Stimulated activated CD8-positive, alpha-beta memory T cell treated with anti-CD3 and anti-CD28 coated beads, Interleukin-4, amount 100 ng/mL, for 1 hour (primary cell): ENCODE measurements at places on chromosomes 7 and 10.

- DNase-seq = no peak
These were observed 74.4 kb upstream of the RSU1 start for GRCh38 chr10:16891375-16892313.

DNA sequence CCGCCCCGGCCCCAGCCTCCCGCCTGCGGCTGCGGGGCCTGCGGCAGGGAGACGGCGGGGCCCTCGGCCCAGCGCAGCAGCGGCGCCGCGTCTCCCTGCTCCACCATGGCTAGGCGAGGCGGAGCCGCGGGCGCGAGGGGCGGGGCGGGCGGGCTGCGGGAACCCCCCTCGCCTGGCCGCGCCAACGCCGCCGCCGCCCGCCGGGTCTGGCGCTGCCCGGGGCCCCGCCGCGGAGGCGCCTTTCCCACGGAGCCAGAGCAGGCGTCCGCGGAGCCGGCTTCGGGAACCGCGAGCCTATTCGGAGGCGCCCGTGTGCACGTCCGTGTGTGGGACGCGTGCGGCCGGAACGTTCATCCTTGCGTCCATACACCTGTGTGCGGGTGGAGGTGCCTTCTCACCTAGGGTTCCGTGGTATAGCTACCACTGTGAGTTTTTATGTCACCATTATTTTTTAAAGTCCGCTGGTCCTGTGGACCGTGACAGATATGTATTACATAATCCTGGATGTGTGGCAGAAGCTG is at the start of gene DENND11:
TSS of gene DENND11 (minus strand) at position 120 of the 521 bp plus-strand sequence. CDS start at position 107, 13 bp downstream.
- DNase-seq = peak; percentile 9

GRCh38 chr7:91446819-91447218 is 182.6 kb downstream of the FZD1 start:
- no peak for DNase-seq

GRCh38 chr10:30463944-30464451 is 30.0 kb downstream of the MAP3K8 start:
- DNase-seq = no peak

DNA sequence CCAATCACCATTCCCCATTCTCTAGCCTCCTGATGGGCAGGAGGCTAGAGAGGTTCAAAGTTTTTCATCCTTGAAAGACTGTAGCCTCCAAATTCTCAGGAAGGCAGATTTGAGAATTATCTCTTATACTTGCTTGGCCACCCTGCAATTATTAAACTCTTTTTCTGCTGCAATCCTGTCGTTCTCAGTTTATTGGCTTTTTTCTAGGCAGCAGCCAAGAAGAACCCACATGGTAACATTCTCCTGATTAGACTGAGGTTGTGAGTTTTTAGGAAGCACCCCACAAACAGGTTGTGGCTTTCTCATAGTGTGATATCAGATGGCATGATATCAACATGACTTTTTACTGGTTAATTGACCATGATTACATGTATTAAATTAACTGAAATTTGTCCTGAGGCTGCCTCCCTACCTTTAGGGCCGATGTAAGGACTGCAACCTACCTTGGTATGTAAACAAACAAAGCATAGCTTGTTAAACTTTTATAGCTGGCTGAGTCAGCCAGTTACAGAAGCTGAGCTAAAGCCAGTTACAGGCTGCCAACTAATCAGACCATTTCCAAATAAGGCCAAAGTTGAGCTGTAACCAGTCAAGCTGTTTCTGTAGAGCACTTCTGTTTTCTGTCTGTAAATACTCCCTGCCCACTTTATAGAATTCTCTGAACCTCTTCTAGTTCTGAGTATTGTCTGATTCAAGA is 3.2 kb upstream of the ZNF248 start:
- DNase-seq = no peak

DNA sequence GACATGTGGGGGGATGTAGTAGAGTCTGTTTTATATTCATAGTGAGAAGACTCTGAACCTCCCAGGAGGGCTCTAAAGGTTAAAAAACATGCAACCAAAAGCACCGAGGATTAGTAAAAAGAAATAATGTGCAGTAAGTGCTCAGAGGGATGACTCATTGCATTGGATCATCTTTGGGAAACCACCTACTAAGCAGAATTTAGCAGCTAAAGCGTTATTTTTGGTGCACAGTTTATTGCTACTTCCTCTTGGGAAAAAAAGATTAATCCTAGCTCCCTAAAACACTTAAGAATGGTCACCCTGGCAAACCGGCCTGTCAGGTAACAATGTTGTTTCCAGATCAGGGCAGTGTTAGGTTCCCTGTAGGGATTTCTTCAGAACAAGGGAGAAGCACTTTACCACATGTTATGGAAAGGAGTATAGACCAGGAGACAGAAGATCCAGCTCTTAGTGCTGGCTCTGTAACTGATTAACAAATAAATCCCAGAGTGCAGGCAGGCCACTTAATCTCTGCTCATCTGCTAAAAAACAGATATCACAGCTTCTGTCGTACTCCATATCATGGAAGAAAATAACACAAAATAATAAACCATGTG is 44.8 kb upstream of the FAM133B start:
- no peak for DNase-seq

DNA sequence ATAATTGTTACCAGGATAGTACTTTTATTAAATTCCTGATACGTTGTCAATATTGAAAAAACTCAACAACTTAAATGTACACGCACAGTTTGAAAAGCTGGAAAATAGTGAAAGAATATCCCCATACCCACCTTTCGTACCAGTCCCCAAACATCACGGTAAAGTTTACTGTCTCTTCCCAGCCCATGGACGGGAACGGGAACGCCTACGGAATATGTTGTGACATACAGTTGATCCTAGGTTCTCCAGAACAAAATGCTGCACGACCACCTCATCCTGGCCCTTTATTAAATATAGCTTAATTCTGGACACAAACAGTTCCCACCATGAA is 527 bp upstream of the BCAP29 start:
- DNase-seq = no peak

- DNase-seq = no peak
These were observed 193.3 kb downstream of the GRM8 start for GRCh38 chr7:127059475-127059874.

DNA sequence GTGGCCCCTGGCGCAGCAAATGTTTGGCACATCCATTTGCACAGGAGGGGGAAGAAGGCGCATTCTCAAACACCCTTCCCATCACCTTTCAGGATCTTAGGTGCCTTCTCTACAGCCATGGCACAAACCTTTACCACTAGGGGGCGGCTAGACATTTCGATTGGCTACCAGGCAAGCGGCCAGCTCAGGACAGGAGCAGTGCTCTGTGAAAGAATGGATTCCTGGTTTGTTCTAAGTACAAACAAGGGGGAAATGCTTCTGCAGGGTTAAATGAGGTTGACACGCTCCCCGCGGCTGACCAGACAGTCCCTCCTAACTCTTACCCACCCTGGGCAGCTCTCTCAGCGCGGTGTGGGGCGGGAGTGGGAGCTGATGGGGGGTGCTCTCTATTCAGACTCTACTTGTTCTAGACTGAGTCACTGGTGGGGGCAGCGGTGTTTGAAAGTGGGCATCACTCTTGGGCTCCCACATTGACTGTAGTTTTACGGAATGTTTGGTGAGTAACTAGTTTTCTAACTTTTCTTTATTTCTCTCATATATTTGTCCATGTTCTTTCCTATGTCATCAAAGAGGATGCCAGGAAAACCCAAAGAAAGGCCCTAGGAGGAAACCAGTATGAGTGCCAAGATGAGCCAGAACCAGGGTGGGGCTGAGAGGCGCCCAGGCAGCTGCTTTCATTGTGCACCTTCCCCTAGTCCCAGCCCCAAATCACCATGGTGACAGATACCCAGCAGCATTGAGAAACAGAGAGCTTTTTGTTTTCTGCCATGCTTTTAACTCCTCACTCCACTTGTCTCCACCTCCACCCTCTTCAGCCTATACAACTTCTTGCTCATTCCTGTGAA is 61.4 kb upstream of the GPR158 start:
- DNase-seq = no peak

GRCh38 chr10:120458432-120458831 is 1.4 kb downstream of the PLPP4 start:
- no peak for DNase-seq

GRCh38 chr10:23530079-23530478 is 91.2 kb downstream of the OTUD1 start:
- DNase-seq = no peak

DNA sequence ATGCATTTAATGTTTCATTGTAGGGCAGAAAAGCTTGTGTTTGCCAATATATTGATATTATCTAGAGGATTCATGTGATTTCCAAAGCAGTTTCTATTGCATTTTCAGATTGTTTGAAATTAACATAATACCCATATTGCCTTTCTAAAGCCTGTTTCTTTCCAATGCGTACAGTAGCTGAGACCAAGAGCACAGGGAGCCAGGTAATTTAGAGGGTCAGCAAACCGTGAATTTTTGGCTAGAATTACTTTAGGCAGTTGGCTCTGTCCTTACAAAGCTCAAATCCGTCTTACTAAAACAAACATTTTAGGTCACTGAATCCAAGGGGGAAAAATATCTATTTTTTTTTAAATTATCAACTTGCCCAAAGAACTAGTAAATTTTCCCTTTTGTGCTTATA is 604.9 kb upstream of the ADARB2 start:
- no peak for DNase-seq

DNA sequence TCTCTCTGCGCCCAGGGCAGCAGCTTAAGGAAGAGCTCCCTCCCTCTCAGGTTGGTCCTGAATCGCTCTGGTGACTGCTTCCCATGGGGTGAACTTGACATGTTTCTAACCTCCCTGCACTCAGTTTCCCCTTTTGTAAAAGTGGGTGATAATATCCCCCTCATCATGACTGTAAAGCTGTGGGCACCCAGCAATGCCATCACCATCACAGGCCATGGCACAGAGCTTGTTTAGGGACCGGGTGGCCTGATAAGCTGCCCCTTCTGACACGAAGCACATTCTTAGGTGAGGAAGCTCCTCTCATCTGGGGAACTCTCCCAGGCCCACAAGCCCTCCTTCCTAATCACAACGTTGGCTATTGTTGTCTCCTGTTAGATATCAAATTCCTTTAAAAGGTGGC is 972.8 kb upstream of the ZNF722 start:
- DNase-seq = no peak

GRCh38 chr7:156105337-156106106 is 293.3 kb upstream of the SHH start:
- DNase-seq = no peak

DNA sequence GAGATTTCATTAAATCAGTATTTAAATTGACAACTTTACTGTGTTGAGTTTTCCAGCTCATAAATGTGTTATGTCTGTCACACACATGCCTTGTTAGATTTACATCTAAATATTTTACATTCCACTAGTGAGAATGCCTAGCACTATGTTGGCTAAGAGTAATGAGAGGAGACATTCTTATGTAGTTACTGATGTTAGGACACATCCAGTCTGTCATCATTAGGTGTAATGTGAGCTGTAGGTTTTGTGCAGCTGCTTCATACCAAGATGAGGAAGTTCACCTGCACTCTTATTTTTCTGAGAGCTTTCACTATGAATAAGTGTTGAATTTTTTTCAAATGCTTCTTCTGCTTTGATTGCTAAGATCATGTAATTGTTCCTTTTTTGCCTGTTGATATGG is 218.0 kb upstream of the IGFBP3 start:
- DNase-seq = no peak

DNA sequence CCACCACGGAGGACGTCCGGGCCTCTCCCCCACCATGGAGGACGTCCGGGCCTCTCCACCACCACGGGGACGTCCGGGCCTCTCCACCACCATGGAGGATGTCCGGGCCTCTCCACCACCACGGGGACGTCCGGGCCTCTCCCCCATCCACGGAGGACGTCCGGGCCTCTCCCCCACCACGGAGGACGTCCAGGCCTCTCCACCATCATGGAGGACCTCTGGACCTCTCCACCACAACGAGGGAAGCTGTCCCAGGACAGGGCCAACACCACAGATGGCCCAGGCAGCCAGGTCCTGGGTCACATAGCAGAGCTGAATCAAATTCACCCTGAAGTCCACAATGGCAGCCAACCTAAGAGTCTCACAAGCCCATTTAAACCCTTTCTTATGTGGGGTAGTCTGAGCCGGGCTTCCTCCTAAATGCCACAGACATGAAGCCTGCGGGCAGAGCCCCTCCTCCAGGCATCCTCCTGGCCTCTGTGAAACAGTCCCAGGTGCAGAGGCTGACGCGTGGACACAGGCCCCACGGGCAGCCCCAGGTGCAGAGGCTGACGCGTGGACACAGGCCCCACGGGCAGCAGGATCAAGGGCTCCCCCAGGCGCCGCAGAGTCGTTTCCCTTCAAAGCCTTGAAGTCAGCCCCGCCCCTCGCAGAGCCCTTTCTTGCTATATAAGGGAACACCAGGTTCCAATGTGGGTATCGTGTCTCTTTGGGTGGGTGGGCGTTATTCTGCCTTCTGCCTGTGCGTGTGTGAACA is 47.0 kb downstream of the FOXL3 start:
- DNase-seq = no peak

DNA sequence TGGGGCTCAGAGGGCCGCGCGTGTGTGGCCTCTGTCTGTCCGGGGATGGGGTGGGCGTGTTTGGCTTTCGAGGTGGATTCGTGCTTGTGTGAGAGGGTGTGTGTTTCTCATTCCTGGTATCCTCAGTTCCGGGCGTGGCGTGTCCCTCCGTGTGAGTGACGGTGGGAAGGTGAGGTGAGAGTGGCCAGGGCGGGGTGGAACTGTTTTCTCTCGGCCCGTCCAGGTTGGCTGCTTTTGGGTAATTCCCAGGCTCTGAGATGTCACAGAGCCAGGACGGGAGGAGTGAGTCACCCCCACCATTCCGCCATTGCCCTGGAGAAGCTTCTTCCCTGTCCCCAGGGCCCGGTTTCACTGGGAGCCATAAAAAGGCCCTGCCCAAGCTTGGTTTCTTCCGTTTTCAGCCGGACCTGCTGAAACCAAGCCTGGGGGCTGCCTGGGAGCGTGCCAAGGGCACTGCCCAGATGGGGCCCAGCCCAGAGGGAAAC is 21.3 kb upstream of the CLDN4 start:
- no peak for DNase-seq

DNA sequence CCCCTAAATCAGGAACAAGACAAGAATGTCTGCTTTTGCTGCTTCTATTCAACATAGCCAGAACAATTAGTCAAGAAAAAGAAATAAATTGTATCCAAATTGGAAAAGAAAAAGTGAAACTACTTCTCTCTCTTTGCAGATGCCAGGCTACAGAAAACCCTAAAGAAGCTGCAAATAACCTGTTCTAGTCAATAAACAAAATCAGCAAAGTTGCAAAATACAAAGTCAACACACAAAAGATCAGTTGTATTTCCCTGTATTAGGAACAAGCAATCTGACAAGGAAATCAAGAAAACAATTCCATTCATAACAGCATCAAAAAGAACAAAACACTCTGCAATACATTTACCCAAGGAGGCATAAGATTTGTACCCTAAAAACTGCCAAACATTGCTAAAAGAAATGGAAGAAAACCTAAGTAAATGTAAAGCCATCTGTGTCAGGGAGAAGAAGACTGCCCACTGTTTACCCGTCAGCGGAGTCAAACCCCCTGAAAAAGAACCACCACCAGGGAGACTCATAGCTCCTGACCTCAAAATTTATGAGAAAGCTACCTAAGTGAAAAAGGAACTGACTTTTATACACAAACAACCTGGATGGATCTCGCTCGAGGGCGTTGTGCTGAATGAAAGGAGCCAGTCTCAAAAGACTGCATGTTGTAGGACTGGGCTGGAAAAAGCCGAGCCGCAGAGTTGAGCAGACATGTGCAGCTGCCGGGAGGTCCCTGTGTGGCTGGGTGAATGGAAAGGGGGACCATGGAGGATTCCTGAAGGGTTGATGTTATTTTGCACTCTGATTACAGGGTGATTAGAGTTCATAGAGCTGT is 263.1 kb downstream of the MAD1L1 start:
- DNase-seq = no peak
